ENCODE measurements at places on chromosomes 2 and 18. TPM values are rescaled to one million over a fixed set of nuclear protein-coding genes. Genes with fewer than 3 reads are reported as not detected.
A peak's percentile ranks its signal among the peaks of the same experiment; 100 is the strongest.

DNA sequence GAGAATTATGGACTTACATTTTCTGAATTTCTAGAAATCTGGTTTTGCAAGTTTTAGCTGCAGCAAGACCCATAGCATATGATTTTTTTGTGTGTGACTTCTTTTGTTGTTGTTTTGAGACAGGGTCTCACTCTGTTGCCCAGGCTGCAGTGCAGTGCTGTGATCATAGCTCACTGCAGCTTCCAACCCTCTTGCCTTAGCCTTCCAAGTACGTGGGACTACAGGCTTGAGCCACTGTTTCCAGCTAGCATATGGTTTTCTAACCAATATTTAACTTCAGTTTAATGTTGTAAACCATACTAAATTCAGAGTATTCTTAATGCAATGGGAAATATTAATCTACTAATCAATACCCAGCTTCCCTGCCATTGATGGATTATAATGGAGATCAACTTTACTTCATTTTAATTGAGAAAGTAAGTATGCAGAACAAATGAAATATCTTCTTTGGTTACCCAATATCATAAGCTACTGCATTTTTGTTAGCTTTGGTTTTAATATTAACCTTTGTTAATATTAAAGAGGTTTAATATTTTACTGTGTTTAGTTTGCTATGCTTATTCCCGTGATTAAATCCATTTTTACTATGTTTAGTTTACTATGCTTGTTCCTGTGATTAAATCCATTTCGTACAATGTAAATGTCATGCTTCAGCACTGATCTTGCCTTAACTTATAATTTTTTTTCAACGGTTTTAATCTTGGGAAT, 273.4 kb upstream of the TMEFF2 start:
- no peak overlapping the region for H3K4me3 ChIP-seq
- no peak overlapping the region for H3K27ac ChIP-seq
- no peaks in the 10 kb centered on the region for H3K27me3 ChIP-seq
- H3K4me1 ChIP-seq: no peaks in the 10 kb centered on the region
- H3K36me3 ChIP-seq: no peaks in the 10 kb centered on the region

GRCh38 chr18:49486134-49486533, 900 bp downstream of the C18orf32 start:
- H3K36me3 ChIP-seq: peaks cover 9% of the 10 kb centered on the region
- peak overlapping the region; percentile 84 for H3K4me3 ChIP-seq
- H3K27ac ChIP-seq: no peak overlapping the region
- no peak for DNase-seq
- H3K27me3 ChIP-seq: no peaks in the 10 kb centered on the region

- no peak overlapping the region for H3K27ac ChIP-seq
- no peak for DNase-seq
- no peak overlapping the region for H3K4me3 ChIP-seq
- no peaks in the 10 kb centered on the region for H3K36me3 ChIP-seq
- no peaks in the 10 kb centered on the region for H3K27me3 ChIP-seq
These were observed 23.5 kb downstream of the TRPM8 start for GRCh38 chr2:233940376-233941276.

DNA sequence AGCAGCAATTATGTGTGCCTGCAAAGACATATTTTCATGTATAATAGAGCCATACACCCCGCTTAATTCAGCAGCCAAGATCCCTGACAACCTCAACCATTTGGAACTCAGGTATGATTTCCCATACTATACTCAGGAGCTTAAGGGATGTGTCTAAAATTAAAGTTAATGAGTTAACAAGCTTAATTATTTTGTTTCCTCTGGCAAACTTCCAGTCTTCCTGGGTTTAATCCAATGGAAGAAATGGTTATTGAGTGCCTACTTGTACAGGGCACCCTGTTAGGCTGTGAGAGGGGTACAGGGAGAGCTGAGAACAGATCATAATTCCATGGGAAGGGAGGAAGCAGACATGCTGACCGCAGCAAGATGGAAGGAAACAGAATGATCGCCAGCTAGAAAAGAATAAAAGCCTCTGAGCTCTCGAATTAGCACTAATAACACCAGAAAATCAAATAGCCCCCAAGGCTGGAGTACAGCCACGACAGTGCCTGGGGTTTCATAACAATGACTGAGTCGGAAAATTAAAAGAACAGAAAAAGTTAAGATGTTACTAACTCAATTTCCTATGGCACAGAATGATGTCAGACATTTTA, 20.8 kb upstream of the CEP68 start:
- H3K4me1 ChIP-seq: peaks cover 2% of the 10 kb centered on the region
- H3K27ac ChIP-seq: no peak overlapping the region
- H3K4me3 ChIP-seq: no peak overlapping the region
- no peaks in the 10 kb centered on the region for H3K36me3 ChIP-seq
- H3K27me3 ChIP-seq: no peaks in the 10 kb centered on the region

- DNase-seq: no peak
- no peak overlapping the region for H3K4me3 ChIP-seq
- H3K4me1 ChIP-seq: no peaks in the 10 kb centered on the region
- no peaks in the 10 kb centered on the region for H3K27me3 ChIP-seq
- H3K27ac ChIP-seq: no peak overlapping the region
These were observed 562.1 kb downstream of the TMX3 start for GRCh38 chr18:68152770-68153169.

- H3K36me3 ChIP-seq: no peaks in the 10 kb centered on the region
- no peak overlapping the region for H3K4me3 ChIP-seq
- no peaks in the 10 kb centered on the region for H3K4me1 ChIP-seq
- DNase-seq: peak; percentile 27
These were observed 102.2 kb upstream of the MSH2 start for GRCh38 chr2:47300609-47301276.

DNA sequence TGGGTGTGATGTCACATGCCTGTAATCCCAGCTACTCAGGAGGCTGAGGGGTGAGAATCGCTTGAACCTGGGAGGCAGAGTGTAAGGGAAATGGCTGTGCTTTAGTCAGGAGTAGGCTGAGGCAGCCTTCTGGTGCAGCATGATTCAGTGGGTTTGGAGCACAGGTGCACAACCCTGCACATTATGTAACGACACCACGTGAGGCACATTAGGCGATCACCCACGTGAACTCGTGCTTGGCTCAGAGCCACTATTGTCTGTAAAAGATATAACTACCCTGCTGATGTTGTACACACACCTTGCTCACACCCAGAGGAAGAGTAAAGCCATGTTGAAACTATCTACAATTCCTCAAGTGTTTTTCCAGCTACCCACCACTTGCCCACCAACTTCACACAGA, 54.8 kb upstream of the ZC3H15 start:
- no peak overlapping the region for H3K4me3 ChIP-seq
- DNase-seq: no peak
- H3K27me3 ChIP-seq: no peaks in the 10 kb centered on the region
- H3K27ac ChIP-seq: no peak overlapping the region
- H3K4me1 ChIP-seq: no peaks in the 10 kb centered on the region

DNA sequence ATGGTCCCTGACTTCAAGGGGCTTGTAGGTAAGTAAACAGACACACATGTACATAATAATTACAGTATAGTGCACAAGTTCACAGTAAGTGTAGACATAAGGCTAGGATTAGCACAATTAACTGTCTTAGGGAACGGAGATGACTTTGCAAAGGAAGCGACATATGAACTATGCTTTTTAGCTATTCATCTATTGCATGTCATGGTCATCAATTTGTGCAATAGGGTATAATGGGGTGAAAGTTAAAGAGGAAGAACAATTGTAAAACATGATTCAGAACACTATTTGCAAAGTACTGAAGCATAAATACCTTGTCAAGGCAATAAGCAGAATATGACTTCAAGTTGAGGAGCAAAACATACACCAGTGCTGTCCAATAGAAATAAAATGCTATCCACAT, 112.3 kb upstream of the SLC8A1 start:
- H3K4me1 ChIP-seq: no peaks in the 10 kb centered on the region
- H3K27ac ChIP-seq: no peak overlapping the region
- H3K27me3 ChIP-seq: no peaks in the 10 kb centered on the region
- no peak overlapping the region for H3K4me3 ChIP-seq

- no peak overlapping the region for H3K4me3 ChIP-seq
- DNase-seq: no peak
- H3K27me3 ChIP-seq: no peaks in the 10 kb centered on the region
- no peaks in the 10 kb centered on the region for H3K36me3 ChIP-seq
- no peaks in the 10 kb centered on the region for H3K4me1 ChIP-seq
These were observed 42.7 kb upstream of the REG3G start for GRCh38 chr2:78982638-78983330.

DNA sequence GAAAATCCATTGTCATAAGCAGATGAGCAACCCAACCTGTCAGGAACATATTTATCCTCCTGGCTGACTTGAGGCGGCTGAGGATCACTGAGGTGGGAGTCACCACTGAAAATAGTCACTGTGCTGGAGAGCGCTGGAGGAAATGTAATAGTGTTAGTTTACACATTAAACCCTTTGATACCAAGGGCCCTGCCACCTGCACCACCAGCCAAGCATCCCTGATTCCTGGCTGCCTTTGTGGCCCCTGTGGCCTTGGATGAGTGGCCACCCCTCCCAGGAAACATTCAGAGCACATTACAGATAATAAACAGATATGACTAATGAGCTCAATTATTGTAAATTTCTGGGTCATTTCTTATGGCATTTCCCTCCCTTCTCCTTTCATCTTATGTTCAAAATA, 105.9 kb downstream of the LYPD1 start:
- no peak for DNase-seq
- no peaks in the 10 kb centered on the region for H3K27me3 ChIP-seq
- no peaks in the 10 kb centered on the region for H3K4me1 ChIP-seq
- H3K27ac ChIP-seq: no peak overlapping the region

DNA sequence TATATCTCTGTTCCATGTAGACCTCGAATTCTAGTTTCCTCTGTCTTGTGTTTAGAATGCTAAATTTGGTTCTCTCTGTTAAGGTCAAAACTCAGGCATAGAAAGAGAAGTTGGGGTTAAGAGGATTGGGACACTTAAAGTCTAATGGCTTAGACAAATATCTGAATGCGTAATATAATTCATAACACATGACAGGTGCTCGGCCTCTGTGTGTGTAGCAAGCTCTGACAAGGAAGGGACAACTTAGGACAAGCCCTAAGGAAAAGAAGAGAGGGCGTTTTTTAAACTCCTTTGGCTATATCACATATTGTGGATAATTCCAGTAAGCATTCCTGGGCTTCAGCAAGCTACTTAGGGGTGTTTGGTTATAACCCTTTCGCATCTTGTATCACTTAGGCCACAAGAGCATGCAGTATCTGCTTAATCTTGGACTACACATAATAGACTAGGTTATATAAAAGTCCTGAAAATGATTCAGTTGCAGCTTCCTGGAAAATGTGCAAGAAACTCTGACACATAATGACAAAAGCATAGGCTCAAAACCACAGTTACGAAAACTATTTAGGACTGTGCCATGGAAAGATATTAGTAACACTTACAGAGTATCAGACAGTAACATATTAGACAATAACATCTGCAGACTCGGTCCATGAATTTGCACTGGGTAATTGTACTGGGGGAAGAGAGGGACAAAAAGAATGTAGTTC, 16.1 kb upstream of the CREB1 start:
- no peak overlapping the region for H3K4me3 ChIP-seq
- DNase-seq: no peak
- no peaks in the 10 kb centered on the region for H3K36me3 ChIP-seq
- H3K27ac ChIP-seq: peak overlapping the region; percentile 48
- H3K27me3 ChIP-seq: no peaks in the 10 kb centered on the region
- H3K4me1 ChIP-seq: no peaks in the 10 kb centered on the region

DNA sequence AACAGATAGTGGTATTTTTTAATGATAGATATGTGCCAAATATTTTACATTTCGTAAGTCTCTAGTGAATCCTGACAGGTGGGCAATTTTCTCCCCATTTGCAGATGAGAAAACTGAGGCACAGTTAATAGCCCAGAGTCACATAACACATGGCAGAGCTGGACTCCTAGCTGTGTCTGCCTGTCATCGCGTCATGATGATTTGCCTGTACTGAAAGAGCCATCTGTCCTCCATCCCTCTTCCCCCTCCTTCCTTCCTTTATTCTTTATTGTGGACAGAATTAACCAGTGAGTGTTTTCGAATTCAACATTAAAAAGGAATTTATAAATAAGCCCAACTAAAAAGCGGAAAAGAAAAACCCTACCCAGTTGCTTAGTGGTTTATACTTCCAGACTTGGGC, 3.2 kb downstream of the DNAJB2 start:
- H3K4me1 ChIP-seq: peaks cover 24% of the 10 kb centered on the region
- no peaks in the 10 kb centered on the region for H3K27me3 ChIP-seq
- no peaks in the 10 kb centered on the region for H3K36me3 ChIP-seq
- H3K27ac ChIP-seq: no peak overlapping the region
- no peak for DNase-seq

GRCh38 chr2:178927173-178927572, 120.0 kb upstream of the TTN start:
- H3K36me3 ChIP-seq: no peaks in the 10 kb centered on the region
- no peak overlapping the region for H3K27ac ChIP-seq
- H3K4me3 ChIP-seq: no peak overlapping the region
- no peaks in the 10 kb centered on the region for H3K4me1 ChIP-seq
- no peak for DNase-seq

DNA sequence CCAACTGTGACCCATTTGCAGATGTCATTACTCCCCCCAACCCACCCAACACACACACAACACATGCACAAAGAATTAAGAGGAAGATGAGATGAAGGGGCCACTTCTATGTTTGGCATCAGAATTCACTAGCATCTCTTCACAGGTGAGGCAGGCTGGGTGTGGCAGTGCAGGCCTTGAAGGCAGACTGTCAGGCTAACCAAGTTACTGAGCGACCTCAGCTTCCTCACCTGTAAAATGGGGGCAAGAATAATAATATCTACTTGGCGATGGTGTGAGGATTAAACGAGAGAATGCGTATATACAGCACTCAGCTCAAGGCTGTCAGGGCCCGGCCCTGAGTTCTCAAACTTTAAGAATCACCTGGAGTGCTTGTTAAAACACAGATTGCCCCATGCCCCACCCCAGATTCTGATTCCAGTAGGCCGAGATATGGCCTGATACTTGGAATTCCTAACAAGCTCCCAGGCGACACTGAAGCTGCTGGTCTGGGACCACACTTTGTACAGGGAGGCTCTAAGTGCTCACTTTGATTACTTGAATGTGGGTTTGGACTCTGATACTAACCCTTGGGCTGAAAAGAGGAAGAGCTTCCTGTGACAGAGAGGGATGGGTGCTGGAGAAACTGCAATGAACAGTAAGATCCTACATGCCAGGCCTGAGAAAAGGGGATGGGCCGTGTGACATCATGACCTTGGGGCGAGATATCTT, 1.1 kb downstream of the ACTG2 start:
- no peak overlapping the region for H3K27ac ChIP-seq
- no peak for DNase-seq
- H3K4me3 ChIP-seq: no peak overlapping the region
- no peaks in the 10 kb centered on the region for H3K27me3 ChIP-seq
- no peaks in the 10 kb centered on the region for H3K36me3 ChIP-seq
- H3K4me1 ChIP-seq: no peaks in the 10 kb centered on the region

GRCh38 chr2:216139884-216140283, 30.7 kb downstream of the XRCC5 start:
- H3K4me1 ChIP-seq: no peaks in the 10 kb centered on the region
- peak; percentile 25 for DNase-seq
- peaks cover 27% of the 10 kb centered on the region for H3K36me3 ChIP-seq

- H3K4me1 ChIP-seq: peaks cover 6% of the 10 kb centered on the region
- no peaks in the 10 kb centered on the region for H3K36me3 ChIP-seq
- no peak overlapping the region for H3K27ac ChIP-seq
These were observed 55.7 kb upstream of the ACTR3 start for GRCh38 chr2:113834051-113834730.

The TRIM43B gene
- polyA plus RNA-seq: not detected

The NXPH2 gene
- 2.2 TPM for polyA plus RNA-seq

The ITPRIPL1 gene
- polyA plus RNA-seq: 0.73 TPM

The SIX3 gene
- 0.19 TPM for polyA plus RNA-seq

The CD8B2 gene
- polyA plus RNA-seq: 0.71 TPM

The ATOH8 gene
- polyA plus RNA-seq: 18.6 TPM

The CLHC1 gene
- 8.3 TPM for polyA plus RNA-seq

The TEX44 gene
- not detected for polyA plus RNA-seq

The CD8A gene
- polyA plus RNA-seq: 0.65 TPM

The TMEM163 gene
- 2.6 TPM for polyA plus RNA-seq
